ENCODE measurements at places on chromosomes 2 and 18.

GRCh38 chr2:41510108-41510507, 537.7 kb upstream of the PKDCC start:
- DNase-seq = no peak

DNA sequence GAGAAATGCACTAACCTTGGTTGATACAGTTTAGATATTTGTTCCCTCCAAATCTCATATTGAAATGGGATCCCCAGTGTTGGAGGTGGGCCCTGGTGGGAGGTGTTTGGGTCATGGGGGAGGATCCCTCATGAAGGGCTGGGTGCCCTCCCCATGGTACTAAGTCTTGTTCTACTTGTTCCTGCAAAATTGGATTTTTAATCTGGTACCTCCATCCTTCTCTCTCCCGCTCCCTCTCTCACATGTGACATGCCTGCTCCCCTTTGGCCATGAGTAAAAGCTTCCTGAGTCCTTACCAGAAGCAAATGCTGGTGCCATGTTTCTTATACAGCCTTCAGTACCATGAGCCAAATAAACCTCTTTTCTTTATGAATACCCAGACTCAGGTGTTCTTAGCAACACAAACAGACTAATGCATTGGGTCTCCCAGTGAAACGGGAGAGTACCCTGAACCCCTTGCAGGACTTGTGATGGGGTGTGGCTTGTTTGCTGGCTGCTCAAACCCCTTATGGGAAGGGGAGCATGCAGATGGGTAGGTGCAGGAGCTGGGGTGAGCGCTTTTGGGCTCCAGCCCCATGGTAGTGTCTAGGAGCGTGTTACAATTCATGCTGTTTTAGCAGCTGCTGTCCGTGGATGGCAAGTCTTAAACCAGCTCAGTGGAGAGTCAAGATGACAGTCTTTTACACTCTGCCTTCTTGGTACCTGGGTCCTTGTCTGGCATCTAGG, 27.2 kb downstream of the FAHD2B start:
- DNase-seq = no peak

- DNase-seq = no peak
These were observed 35.9 kb downstream of the C1QL2 start for GRCh38 chr2:119122663-119123062.

DNA sequence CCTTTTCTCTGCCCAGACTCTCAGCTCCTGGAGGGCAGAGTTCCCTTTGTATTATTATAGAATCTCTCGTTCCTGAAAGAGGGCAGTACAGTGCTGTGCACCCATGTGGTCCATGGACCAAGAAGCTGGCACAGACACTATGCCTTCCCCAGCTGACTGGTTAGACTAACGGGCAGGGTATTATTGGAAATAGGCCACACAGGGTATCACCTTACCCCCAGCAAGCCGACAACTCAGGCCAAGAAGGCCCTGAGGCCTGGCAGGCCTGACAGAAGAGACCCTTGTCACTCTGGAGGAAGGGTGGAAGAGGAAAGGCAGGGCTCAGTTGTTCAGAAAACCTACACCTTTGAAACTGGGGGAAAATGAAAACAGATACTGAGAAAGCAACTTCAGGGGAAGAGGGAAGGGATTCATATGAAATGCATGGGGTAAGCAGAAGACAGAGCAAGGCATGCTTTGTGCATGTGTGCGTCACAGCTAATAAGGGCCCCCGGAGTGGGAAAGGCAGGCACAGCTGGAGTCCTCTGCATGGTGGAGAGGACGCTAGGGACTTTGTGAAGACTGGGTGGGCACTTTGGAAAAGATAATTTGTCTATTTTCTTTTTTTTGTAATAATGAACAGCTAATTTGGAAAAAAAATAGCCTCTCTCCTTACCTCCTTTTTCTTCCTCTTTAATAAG, 476.8 kb upstream of the CELF4 start:
- no peak for DNase-seq

GRCh38 chr2:40937284-40937683, 485.4 kb upstream of the SLC8A1 start:
- DNase-seq = no peak

DNA sequence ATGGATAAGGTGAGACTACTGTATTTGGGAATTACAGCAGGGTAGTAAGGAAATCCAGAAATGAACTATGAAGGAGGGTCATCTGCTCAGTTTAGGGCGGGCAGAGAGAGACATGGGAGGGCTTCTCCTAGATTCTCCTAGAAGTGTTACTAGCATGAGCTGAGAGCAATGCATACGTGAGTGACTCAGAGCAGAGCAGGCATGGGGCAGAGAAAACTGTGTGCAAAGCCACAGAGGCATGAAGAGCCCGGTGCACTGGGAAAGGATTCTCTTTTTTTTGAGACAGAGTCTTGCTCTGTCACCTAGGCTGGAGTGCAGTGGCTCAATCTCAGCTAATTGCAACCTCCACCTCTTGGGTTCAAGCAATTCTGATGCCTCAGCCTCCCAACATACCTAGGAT, 116.2 kb downstream of the SOCS6 start:
- DNase-seq = no peak

Measured in NCI-H524 treated with DMSO at 0.1 percent for 48 hours (cell line).